ENCODE measurements at places on chromosomes 13 and 19. TPM values are rescaled to one million over a fixed set of nuclear protein-coding genes. Genes with fewer than 3 reads are reported as not detected.
A peak's percentile ranks its signal among the peaks of the same experiment; 100 is the strongest.

GRCh38 chr19:55613930-55614710 lies 8.7 kb downstream of the ZNF865 start:
- no peak for DNase-seq

- no peak for DNase-seq
Observed at GRCh38 chr13:111482126-111482525, 161.7 kb downstream of the TEX29 start.

- no peak for DNase-seq
Observed at GRCh38 chr13:110571896-110572777, 10.6 kb upstream of the RAB20 start.

- no peak for DNase-seq
Observed at GRCh38 chr19:29093553-29093908, 119.4 kb downstream of the UQCRFS1 start.

GRCh38 chr13:31310786-31311185 lies 111.0 kb downstream of the B3GLCT start:
- DNase-seq = no peak

The BORA gene
- total RNA-seq = 26.0 TPM

DNA sequence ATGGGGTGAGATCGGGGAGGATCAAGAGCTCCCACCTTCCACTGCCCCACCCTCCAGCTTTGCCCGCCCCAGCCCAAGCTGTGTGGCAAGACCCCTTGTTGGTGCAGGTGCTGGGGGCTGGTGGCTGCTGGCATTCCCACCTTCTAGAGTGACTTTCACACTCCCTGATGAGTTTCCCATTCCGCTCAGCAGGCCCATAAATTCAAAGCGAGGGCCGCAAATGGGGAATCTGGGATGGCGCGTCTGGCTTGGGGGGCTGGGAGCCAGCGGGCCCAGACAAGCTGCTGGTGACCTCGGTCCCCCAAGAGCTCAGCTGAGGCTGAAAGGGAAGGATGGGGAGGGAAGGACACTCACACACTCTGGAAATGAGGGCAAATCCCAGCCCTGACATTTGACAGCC lies 110.3 kb downstream of the GADD45B start:
- DNase-seq = no peak

GRCh38 chr13:44399074-44399473 lies 25.4 kb downstream of the SERP2 start:
- DNase-seq = no peak

The PRODH2 gene
- total RNA-seq = not detected

GRCh38 chr19:57825511-57825910 lies 4.6 kb upstream of the ZNF587B start:
- no peak for DNase-seq

- no peak for DNase-seq
Observed at GRCh38 chr13:107217251-107217650, 649.3 kb upstream of the ARGLU1 start.

GRCh38 chr19:13010992-13011652 lies 15.8 kb downstream of the NFIX start:
- DNase-seq = no peak

DNA sequence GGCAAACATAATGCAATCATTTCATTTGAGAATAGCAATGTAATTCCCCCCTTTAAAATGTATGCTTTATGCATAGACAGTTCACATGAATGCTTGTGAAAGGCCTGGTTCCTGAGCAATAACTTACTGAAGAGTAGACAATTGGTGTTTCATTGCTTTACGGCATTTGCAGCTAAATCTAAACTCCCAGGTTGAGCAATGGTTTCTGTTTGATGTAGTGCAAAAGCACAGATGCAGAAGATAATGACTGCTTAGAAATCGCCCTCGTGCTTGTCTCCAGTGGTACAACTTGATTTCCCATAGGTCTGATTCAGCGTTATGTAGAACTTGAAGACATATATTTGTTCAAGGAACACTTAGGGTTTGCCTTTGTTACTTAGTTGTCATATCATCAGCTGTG lies 1018.3 kb downstream of the DIAPH3 start:
- no peak for DNase-seq

The VSTM2B gene
- not detected for total RNA-seq

DNA sequence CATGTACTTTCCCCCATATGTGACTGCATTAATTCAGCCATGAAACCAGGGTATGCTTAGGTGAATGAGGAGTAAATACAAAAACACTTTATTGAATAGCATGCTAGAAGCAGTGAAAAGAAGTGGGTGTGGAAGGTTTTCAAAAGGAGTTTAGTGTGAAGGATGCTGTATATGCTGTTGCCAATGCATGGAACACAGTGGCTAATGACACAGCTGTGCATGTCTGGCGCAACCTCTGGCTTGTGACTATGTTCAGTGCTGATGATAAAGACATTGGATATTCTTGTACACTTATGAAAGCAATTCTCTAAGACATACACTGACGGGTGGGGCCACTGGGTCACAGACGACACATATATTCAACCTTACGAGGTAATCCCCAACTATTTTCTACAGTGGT lies 55.2 kb downstream of the SOX21 start:
- DNase-seq = no peak

The DNAAF3 gene
- 1.6 TPM for total RNA-seq

DNA sequence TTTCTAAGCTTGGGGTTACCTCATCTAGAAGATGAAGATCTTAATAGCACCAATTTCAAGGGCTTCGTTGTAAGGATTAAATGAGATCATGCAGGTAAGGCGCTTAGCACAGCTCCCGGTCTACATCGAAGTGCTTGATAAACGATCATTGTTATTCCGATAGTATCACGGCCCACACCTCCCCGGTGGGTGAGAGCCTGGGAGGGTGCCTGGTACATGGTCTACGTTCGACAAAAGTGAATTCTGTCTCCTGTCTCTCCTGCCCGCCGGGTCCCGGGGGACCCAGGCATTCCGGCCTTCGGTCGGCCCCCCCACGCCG lies 501 bp upstream of the MYH14 start:
- DNase-seq = no peak

DNA sequence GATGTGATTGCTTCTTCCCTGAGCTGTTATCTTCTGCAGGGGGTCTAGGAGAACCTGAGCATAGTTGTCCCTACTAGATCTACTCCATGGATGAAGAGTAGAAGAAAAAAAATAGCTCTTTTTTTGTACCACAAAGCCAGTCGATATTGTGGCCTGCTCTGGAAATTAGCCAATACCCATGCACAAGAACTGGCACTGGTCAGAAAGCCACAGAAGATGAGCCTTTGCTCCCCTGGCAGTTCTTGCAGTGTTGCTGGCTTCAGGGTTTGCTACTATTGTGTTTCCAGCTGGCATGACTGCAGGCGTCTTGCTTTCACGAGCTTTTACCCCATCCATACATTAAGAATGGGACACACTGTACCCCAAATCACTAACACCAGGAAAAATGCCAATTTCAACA lies 547.7 kb upstream of the KLF12 start:
- no peak for DNase-seq

GRCh38 chr13:91291078-91291477 lies 56.4 kb upstream of the MIR17HG start:
- DNase-seq = no peak

The TINCR gene
- total RNA-seq = not detected

DNA sequence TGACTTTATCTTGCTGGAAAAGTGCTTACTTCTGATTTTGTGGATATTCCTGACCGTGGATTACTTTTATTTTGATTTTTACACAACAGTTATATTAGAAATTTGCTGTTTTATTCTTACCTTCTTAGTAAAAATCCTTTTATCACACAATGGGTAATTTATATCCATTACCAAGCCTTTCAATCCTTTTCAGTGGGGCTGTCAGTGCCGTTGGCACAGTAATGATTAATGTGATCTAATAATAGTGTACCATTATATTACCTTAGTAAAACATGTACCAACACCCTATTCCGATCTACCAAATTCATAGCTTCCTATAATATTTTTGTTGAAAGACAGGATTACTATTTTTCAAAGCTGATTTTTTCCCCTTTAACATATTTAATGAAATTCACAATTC lies 87.3 kb upstream of the ZNF536 start:
- DNase-seq = no peak

- no peak for DNase-seq
Observed at GRCh38 chr13:93467175-93467574, 240.6 kb downstream of the GPC6 start.

The TMEM190 gene
- total RNA-seq = not detected

DNA sequence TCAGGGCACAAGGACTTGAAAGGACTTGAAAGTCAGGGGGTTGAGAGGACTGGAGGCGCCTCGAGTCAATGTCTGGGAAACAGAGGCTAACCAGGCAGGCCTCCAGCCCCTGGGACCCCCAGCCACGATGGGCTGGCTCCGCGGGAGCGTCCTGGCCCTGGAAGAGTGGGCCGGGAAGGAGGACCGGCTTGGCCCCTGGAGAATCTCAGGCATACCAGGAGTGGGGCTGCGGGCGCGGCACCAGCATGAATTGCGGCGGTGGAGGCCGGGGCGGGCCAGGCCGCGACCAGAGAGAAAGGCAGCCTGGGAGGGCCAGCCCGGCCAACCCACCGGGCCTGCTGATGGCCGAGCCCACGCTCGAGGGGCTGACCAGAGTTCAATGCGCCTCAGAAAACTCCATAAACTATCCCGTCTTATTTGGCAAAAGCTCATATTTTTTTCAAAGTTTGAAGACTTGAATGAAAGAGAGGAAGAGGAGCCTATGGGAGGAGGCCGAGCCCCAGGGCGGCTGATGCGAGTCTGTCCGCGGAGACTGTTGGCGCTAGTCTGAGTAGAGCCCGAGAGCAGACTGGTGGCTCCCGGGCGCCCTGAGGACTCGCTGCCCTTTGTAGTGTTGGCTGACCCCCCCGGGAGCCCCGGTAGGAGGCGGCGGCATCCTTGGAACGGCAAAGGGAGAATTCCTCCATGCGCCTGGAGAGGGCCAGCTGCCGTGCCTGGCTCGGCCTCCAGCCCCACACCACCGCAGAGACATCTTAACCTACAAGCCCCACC lies 68.0 kb downstream of the MLLT1 start:
- DNase-seq = no peak

GRCh38 chr13:113666329-113666670 lies 719 bp upstream of the GRK1 start:
- no peak for DNase-seq

DNA sequence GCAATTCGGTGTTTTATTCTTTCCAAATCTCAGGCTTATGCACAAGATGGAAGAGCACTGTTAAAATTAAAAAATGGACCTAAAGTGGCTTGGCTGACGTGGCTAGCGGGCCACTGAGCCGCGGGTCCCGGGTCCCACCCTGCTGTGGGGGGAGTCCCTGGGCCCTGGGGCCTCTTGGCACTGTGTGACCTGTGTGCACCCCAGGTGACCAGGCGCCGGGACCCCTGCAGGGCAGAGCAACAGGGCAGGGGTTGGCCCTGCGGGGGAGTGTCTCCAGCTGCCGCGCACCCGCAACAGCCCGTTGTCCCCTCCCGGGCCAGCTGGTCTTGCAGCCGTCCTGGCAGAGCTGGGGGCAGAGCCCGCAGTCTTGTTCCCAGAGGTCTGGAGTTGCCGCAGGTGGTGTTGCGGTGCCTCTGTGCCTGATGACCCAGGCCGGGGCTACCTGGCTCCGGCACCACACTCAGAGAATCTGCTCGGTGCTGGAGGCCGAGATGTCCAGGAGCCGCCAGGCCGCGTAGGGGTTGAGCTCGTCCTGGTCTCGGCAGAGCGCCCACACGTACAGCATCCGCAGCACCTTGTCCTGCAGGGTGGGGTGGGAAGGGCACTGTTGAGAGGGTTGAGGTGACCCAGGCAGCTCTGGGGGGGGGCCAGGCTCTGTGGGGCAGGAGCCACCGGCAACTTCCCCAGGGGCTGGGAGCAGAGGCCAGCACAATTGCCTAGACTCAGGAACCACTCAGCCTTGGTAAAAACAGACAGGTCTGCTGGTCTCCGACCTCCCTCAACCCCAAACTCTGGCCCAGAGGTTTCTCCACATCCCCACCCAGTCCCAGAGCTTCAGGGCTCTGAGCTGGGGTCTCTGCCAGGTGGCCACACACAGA lies 1.0 kb upstream of the CTXN1 start:
- DNase-seq = no peak

The ZNF486 gene
- total RNA-seq = 7.8 TPM

GRCh38 chr13:111111376-111111937 lies 3.7 kb upstream of the ARHGEF7 start:
- DNase-seq = no peak

GRCh38 chr19:13902993-13903555 lies 2.8 kb downstream of the BRME1 start:
- peak; percentile 33 for DNase-seq

The ZNF429 gene
- 8.1 TPM for total RNA-seq

GRCh38 chr13:87361216-87361615 lies 310.0 kb upstream of the SLITRK5 start:
- no peak for DNase-seq

Measured in RPMI7951 (cell line).